Thyroid gland (tissue), 4 donors: ENCODE measurements at places on chromosomes 4 and X.

DNA sequence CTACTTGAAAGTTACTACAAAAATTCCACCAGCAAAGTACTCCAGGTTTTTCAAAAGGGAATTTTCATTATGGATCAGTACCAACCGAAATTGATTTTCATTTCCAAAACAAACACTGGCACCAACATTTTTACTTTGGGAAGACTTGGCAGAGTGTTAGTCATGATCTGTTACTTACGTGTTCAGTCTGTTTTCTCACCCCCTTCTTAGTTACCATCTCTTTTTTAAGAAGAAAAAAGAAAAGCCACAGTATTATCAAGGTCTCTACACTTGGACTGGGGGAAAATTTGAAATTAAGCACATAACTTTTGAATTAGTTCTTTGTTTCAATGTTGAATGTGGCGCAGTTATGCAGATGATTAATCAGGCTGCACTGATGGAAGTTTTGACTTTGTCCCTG lies 27.5 kb downstream of the RBBP7 start:
- H3K36me3 ChIP-seq, result peaks cover 7% of the 10 kb centered on the region
- H3K27ac ChIP-seq, result no peak overlapping the region
- no peaks in the 10 kb centered on the region for H3K27me3 ChIP-seq
- no peak overlapping the region for H3K4me3 ChIP-seq

GRCh38 chr4:8215001-8215427 lies 15.9 kb downstream of the SH3TC1 start:
- H3K4me1 ChIP-seq, result peaks cover 24% of the 10 kb centered on the region
- no peaks in the 10 kb centered on the region for H3K27me3 ChIP-seq
- peaks cover 8% of the 10 kb centered on the region for H3K36me3 ChIP-seq
- peak overlapping the region; percentile 0 for H3K27ac ChIP-seq
- H3K4me3 ChIP-seq, result no peak overlapping the region
- peak; percentile 79 for DNase-seq

- no peak overlapping the region for H3K4me3 ChIP-seq
- no peak for DNase-seq
- peaks cover 57% of the 10 kb centered on the region for H3K4me1 ChIP-seq
- H3K27ac ChIP-seq, result peak overlapping the region; percentile 81
- H3K36me3 ChIP-seq, result no peaks in the 10 kb centered on the region
Measured at GRCh38 chr4:40564004-40564403, 65.7 kb downstream of the RBM47 start.

DNA sequence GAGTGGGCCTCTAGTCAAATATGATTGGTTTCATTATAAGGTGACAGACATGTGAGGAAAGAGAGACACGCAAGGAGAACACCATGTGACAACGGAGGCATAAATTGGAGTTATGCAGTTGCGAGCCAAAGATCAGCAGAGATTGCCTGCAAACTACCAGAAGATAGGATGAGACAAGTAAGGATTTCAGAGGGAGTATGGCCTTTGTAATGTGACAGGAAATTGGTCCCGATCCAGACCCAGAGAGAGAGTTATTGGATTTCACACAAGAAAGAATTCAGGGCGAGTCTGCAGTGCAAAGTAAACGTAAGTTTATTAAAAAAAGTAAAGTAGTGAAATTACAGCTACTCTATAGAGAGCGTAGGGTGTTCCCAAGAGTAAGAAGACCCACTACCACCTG lies 35.7 kb upstream of the NDST4 start:
- no peaks in the 10 kb centered on the region for H3K4me1 ChIP-seq
- H3K27me3 ChIP-seq, result no peaks in the 10 kb centered on the region
- no peaks in the 10 kb centered on the region for H3K36me3 ChIP-seq
- no peak overlapping the region for H3K27ac ChIP-seq
- H3K4me3 ChIP-seq, result no peak overlapping the region

DNA sequence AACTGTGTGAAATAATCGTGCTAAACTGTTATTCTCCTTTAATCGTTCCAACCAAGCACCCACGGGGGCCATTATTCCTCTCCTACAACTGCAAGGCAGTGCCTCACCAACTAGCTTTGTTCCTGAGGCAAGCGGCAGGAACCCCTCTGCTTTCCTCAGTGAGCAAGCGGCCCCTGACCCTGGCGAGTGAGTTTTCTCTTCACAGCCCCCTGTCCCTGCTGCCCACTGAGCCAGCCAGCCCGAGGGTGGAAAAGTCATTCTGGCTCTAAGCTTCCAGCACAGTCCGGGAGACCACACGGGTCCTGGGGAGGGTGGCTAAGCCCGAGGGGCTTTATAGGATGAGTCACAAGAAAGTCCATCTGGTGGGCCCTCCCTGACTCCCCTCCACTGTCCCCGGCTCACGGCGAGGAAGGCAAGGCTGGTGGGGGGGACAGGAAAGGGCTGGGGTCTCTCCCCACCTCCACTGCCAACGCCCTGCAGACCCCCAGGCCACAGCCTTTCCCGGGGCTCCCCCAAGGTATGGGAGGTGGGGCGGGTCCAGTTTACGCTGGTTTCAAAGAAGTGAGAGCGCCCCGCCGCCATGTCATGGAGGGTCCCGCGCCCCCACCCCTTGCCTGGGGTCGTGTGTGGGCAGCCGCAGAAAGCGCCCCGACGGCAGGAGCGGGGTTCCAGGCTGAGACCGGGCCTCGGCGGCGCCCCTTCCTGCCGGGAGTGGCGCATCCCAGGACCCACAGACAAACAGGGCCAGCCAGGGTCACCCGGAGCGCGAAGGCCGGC lies 45.0 kb downstream of the CPLX1 start:
- no peak for DNase-seq
- peaks cover 22% of the 10 kb centered on the region for H3K36me3 ChIP-seq
- H3K4me3 ChIP-seq, result peak overlapping the region; percentile 99

GRCh38 chr4:87193958-87194675 lies 26.3 kb downstream of the KLHL8 start:
- DNase-seq, result no peak
- no peak overlapping the region for H3K4me3 ChIP-seq
- no peak overlapping the region for H3K27ac ChIP-seq
- H3K27me3 ChIP-seq, result no peaks in the 10 kb centered on the region

DNA sequence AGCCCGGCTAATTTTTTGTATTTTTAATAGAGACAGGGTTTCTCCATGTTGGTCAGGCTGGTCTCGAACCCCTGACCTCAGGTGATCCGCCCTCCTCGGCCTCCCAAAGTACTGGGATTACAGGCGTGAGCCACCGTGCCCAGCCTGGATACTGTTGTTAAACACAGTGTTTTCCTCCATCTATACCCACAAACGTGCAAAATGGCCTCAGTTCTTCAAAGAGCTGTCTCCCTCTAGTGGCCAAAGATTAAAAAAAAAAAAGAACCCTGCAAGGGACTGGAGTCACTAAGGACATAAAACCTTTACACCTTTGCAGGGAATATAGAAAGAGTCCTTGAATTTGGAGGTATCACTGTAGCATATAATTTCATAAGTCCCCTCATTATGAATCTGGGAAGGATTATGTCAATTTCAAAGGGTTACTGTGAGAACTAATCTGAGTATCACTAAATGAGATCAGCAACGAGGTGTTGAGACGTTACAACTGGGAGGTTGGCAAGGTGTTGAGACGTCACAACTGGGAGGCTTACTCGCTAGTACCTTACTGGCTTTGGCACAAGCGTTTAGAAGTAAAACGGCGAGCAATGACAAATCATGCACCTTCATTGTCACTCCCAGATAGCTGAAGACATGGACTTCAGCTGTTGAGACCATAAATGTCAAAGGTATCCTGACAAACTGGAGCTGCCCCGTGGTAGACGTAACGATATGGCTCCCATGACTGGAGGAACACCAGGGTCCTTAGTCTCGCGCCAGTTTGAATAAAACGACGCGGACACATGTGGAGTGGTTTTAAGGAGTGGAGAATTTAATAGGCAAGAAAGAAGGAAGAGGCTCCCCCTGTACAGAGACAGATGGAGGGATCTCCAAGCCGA lies 33.4 kb upstream of the ENPP6 start:
- H3K27me3 ChIP-seq, result no peaks in the 10 kb centered on the region
- H3K36me3 ChIP-seq, result no peaks in the 10 kb centered on the region
- no peaks in the 10 kb centered on the region for H3K4me1 ChIP-seq

DNA sequence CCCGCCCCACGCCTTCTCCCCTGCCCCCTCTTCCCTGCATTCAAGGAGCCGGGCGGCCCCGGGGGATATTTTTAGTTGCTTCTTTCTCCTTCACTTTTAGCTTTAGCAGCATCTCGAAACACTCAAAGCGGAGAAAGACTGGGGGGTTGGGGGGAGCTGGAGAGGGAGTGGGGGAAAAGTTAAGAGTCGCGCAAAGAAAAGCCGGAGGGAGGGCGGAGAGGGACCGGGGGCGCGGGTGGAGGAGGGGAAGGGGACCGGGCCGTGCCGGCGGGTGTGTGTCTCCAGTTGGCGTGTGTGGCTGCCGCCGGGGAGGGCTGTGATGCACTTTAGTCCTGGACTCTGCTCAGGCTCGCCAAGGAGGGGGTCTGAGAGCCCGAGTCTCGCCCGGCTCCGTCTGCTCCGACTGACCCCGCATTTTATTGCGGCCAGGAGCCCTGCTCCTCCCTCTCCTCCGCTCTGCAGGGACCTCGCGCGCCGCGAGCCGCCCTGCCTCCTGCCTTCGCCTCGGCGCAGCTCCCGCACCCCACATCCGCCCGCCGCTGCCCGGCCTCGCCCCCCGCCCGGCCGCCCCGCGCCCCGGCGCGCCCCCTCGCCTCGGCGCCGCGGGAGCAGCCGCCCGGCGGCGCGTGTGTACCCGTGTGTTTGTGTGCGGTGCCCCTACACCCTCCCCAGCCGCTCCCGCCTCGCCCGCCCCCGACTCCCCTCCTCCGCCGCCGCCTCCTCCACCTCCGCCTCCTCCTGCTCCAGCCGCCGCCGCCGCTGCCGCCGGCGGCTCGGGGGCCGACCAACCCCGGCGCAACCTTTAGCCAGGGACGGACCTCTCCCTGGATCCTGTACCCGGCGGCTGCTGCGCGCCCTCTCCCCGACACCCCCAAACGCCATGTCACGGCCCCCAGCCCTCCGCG lies 1.4 kb downstream of the ZNF827 start:
- no peaks in the 10 kb centered on the region for H3K36me3 ChIP-seq
- no peaks in the 10 kb centered on the region for H3K27me3 ChIP-seq
- H3K4me1 ChIP-seq, result peaks cover 13% of the 10 kb centered on the region
- peak; percentile 80 for DNase-seq
- peak overlapping the region; percentile 87 for H3K4me3 ChIP-seq
- peak overlapping the region; percentile 93 for H3K27ac ChIP-seq
